ENCODE measurements at places on chromosomes 12 and 14. TPM values are rescaled to one million over a fixed set of nuclear protein-coding genes. Genes with fewer than 3 reads are reported as not detected.

- no peak for DNase-seq
Observed at GRCh38 chr12:98456576-98457573, 58.5 kb upstream of the TMPO start.

- no peak for DNase-seq
Observed at GRCh38 chr12:2833327-2833726, 1.5 kb downstream of the NRIP2 start.

The EIF4B gene
- polyA plus RNA-seq, result 378 TPM

GRCh38 chr12:91952916-91953315 lies 192.7 kb downstream of the BTG1 start:
- no peak for DNase-seq

The TSHR gene
- not detected for polyA plus RNA-seq

DNA sequence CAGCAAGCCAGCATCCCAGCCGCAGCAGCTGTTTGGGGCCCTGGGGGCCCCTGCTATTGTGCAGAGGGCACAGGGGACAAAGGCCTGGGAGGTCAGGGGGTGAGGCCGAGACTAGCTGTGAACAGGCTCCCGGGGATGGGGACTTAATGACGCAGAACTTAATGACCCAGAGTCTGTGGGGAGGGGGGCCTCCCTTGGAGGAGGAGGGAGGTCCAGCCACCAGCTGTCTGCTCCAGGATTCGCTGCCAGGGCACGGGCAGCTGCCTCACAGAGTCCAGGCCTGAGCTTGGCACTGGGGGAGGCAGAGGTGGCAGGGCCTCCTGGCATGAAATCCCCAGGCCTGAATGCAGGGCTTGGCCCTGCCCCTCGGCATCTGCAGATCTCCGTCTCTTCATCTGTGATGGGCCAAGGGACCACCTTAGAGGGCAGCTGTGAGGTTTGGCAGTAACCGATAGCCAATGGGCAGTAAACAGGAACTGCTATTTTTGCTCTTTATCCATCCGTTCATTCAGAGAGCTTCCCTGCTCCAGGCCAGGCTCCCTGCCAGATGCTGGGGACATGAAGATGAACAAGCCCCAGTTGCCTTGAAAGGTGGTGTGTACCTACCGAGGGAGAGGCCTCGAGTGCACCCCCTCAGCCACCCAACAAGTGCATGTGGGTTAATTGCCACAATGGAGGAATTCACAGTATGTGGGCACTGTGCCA lies 6.7 kb downstream of the FAM222A start:
- DNase-seq, result no peak

- no peak for DNase-seq
Observed at GRCh38 chr12:113732916-113733315, 233.2 kb downstream of the RBM19 start.

DNA sequence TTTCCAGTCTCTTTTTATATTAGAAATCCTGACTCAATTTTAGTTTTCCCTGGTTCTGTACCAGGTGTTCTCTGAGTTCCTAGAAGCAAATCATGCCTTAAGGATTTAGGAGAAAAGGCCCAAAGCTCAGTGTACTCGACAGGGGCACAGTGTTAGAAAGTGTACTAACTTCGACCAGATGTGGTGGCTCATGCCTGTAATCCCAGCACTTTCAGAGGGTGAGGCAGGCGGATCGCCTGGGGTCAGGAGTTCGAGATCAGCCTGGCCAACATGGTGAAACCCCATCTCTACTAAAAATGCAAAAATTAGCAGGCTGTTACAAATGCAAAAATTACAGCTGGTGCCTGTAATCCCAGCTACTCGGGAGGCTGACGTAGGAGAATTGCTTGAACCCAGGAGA lies 12.0 kb downstream of the VEZT start:
- DNase-seq, result no peak
